Hematopoietic multipotent progenitor cell treated with erythropoietin and hydrocortisone succinate and interleukin-3 and kit ligand, for 17 days (in vitro differentiated cells): ENCODE measurements at places on chromosomes 4 and X.

DNA sequence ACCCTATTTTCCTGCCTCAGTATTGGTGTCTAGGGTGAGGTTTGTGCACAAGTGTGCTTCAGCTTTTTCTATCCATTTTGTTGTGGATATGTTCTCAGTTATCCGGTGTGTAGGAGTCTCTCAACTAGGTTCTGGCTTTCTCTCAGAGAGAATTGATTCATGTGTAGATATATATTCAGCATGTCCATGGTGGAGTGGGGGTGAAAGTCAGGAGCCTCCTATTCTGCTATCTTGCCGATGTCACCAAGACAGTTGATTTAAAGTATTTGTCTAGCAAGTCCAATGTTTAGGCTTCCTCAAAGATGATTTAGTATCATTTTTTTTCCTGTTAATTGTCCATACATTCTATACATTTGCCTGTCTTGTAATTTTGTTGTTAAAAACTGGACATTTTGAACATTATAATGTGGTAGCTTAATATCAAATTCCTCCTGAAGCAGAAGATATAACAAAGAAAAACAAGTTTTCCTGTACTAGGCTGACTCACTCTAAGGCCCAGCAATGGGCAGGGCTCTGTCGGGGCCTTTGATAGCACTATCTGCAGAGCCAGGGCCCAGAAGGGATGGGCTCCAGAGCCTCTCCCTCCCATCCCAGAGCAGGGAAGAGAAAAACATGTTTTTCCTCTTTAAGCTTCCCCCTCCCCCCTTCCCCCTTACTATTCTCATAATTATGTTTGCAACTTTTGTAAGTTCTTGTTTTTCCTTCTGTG, 37.6 kb downstream of the GLUD2 start:
- no peak for DNase-seq

GRCh38 chr4:25890571-25891485, 23.2 kb upstream of the SMIM20 start:
- DNase-seq, result no peak

DNA sequence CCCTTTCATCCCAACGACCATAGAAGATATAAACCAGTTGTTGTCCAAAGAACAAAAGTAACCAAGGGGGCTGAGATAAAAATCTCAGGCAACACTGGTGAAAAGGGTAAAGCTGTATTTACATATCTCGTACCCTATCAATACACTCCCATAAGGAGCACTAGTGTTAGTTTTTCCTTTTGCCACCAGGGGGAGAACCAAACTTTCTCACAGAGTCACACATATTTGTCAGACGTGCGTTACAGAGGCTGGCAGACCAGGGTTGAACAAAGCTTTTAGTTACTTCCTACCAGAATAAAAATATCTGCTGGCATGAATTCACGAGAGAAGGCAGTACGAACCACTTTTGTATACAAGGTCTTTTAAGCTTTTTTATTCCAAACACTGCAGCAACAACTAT, 88.3 kb downstream of the AMELX start:
- DNase-seq, result peak; percentile 22

DNA sequence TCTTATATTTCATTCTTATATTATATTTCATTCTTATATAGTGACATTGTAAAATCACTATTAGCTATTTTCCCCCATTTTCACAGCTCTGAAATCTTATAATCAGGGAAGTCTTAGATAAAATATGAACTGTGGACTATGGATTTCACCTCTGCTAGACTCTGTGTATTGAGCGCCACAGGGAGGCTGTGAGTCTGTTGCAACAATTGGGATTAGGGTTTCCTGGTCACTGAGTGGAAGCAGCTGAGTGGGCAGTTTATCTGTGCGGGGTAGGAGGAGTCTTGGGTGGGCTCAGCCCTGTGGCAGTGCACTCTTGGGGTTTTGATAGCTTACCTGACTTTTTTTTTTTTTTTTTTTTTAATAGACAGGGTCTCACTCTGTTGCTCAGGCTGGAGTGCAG, 249.5 kb downstream of the PTTG2 start:
- DNase-seq, result no peak

- DNase-seq, result no peak
These were observed 30.7 kb upstream of the RAPGEF2 start for GRCh38 chr4:159071969-159072765.

- DNase-seq, result no peak
These were observed 84.0 kb downstream of the LPAR4 start for GRCh38 chrX:78831523-78831922.

DNA sequence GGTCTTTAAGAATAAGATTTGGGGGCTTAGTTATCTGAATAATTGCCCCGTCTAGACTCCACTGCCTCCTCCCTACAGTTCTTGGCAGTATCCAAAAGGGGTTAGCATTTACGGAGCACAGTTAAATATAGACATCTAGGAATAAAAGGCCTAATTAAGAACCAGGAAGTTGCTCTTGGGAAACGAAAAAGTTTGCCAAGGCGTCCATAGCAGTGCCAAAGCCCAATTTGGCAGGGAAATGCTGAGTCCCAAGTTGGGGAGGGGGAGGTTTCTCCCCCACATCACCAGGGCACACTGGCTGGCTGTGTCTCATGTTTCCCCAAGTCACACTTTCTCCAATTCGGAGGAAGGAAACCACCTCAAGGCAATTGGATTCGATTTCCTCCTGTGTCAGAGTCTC, 338.7 kb downstream of the FBXW7 start:
- no peak for DNase-seq

DNA sequence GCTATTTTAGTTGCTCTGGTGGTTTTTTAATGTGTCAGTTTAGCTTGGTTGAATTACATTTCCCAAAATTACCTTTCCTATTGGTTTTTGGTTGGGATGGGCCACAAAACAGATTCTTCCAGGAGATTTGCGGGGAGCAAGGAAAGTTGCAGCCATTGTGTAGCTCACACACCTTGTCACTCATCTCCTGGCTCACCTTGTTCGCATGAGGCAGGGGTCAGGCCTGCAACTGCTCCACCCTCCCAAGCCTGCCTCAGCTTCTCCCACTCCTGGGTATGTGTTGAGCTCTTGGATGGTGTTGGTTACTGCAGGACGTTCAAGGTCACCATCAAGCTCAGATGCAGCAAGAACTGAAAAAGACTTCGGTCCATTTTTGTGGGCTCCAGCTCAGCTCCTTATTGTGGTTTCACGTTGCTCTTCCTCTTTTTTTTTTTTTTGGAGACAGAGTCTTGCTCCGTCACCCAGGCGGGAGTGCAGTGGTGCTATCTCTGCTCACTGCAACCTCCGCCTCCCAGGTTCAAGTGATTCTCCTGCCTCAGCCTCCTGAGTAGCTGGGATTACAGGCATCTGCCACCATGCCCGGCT, 95.6 kb upstream of the METTL14 start:
- DNase-seq, result no peak

DNA sequence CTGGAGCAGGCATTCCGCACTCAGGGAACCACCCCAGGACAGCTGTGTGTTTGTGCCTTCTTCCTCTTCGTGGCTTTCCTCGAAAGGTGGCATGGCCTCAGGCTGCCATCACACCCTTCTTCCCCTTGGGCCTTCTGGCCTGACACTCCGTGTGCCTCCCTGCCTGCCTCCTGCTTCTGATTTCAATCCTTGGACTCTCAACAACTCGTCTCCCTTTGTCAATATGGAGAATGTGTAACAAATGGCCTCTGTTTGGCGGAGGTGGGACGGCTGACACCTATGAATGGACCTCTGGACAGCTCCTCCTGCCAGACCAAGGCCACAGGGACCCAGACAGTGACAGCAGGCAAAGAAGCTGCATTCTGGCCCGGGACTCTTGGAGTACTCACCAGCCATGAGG, 137.0 kb downstream of the ENPP6 start:
- DNase-seq, result no peak

GRCh38 chr4:121881158-121881557, 10.9 kb upstream of the BBS7 start:
- no peak for DNase-seq

DNA sequence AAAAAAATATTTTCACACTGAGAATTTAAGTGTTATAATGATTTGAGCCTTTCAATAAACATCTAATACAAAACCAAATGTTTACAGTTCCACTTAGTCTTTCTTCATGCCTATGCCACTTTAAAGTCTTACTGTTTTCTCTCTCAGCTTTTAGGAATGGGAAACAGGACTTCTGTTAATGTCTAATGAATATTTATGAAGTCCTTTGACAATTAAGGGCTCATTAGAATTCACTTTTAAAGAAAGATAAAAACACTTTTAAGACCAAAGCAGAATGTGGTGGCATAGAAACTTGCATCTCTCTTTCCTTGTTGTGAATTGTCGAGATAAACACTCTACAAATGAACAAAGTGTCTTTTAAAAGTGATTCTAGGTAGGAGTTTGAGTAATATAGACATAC, 315.9 kb downstream of the BMPR1B start:
- no peak for DNase-seq

- peak; percentile 4 for DNase-seq
These were observed 16.3 kb upstream of the ESX1 start for GRCh38 chrX:104270916-104271512.

DNA sequence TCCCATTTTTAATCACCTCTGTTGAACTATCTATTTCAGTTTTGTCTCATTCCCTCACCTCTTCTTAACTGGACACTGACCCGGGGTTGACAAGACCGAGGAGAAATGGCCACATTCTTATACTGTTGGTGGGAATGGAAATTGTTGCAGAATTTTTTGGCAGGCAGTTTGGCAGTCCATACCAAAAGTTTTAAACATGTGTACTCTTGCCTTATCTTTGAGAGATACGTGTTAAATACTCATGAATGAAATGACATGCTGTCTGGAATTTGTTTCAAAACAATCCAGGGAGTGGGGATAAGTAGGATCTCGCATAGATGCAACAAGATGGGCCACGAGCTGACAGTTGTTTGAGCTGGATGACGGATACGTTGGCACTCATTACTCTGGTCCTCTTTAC, 12.1 kb downstream of the FGFBP1 start:
- no peak for DNase-seq

DNA sequence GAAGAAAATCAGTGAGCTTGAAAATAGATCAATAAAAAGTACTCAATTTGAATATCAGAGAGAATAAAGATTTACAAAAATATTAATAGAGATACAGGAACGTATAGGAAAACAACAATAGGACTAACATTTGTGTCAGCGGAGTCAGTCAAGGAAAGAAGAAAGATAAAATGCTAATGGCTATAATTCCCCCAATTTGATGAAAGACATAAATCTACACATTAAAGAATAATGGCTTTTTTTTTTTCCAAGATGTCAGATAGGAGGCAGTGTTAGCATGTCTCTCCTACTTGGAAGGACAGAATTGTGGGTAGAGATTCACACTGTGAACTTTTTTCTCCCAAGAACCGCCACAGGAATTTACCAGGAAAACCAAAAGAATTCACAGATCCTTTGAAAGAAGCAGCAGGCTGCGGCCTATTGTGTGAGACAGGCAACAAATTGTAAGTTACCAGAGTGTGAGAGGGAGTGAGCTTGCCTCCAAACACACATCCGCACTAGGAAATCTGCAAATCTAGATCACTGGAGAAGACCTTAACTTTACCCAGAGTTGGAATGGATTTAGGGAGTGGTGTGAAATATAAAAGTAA, 249.9 kb downstream of the PRDM5 start:
- no peak for DNase-seq

GRCh38 chrX:42714981-42715700, 62.8 kb downstream of the PPP1R2C start:
- no peak for DNase-seq
